ENCODE measurements at places on chromosomes 3 and 15. TPM values are rescaled to one million over a fixed set of nuclear protein-coding genes. Genes with fewer than 3 reads are reported as not detected.

The ABI3BP gene
- 2.1 TPM for total RNA-seq

The MAP6D1 gene
- not detected for total RNA-seq

The GNAT1 gene
- total RNA-seq, result not detected

The HTR3C gene
- total RNA-seq, result not detected

The IDH2 gene
- total RNA-seq, result 45.7 TPM

The TIGIT gene
- not detected for total RNA-seq

The PIF1 gene
- 8.5 TPM for total RNA-seq

GRCh38 chr3:159813822-159814531, 174.7 kb upstream of the IL12A start:
- DNase-seq, result no peak

- peak; percentile 85 for DNase-seq
These were observed 748.5 kb downstream of the ROBO1 start for GRCh38 chr3:79019137-79019923.

GRCh38 chr3:67461667-67462142, 192.7 kb downstream of the SUCLG2 start:
- no peak for DNase-seq

GRCh38 chr15:31500766-31501449, 174.3 kb downstream of the KLF13 start:
- no peak for DNase-seq

DNA sequence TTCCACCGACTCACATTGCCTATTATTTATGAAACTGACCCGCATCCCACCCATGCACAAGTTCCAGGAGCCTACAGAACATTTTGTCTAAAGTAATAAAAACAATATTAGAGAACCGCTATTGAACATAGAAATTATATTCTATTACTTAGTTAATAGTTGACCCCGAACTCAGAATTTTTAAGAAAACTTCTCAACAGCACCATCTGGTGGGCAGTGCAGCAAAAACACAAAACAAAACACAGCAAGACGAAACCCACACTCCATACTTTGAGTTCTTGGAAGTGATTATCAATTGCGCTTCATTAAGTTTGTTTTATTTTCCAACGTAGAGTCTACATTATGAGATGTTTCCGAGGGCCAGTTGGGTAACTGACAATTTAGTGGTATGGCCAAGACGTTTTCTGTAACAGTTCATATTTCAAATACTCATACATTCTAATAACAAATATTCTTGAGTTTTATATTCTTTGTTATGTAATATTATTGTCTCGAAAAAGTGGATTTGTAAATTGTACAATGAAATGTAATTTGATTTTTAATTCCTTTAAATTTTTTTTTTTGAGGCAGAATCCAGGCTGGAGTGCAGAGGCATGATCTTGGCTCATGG, 24.0 kb upstream of the C3orf70 start:
- DNase-seq, result peak; percentile 11

DNA sequence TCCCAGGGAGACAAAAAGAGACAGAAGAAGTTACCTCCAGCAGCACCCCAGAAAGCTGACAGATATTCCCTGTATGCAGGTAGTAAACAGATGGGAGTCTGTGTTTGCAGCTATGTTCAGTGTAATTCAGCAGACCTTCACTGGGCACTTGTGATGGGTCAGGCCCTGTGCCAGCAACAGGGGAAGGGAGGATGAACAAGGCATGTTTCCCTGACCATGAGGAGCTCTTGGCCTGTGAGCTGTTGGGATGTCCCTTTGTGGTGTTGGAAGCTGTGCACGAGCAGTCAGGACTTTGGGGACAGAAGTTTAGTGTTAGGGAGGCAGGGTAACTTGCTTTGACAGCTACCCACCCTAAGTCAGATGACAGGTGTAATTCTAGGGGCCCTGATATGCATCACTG, 106.0 kb upstream of the TRIM42 start:
- no peak for DNase-seq

DNA sequence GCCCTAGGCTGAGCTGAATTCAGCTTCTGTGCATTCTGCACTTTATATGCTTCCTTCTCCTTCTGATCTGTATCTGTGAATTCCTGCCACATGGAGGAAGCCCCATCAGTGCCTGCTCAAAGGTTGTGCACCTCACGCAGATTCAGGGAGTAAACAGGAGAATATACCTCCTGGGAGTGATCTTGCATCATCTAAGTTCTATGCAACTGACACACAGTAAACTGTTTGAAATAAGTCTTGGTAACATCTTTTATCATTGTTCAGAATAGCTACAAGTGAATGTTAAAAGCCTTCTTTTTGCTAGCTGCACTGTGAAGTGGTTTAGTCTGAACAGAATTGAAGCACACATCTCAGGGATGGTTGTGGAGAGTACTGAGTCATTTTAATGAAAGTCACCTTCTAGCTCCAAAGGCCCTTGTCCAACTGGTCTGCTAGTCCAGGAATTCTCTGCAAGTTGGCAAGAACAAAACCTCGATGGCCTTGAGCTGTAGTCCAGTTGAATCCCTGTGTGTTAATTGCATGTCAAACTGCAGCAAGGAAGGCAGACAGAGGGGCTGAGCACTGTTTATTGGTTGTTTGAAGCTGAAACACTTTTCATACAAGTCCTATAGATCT, 215.0 kb downstream of the WNT5A start:
- DNase-seq, result no peak

- DNase-seq, result peak; percentile 24
These were observed 415.4 kb upstream of the RORA start for GRCh38 chr15:61644550-61644949.

GRCh38 chr15:85443593-85444087, 63.2 kb downstream of the AKAP13 start:
- peak; percentile 6 for DNase-seq

- DNase-seq, result no peak
These were observed 263.0 kb upstream of the ROBO2 start for GRCh38 chr3:76776927-76777326.

GRCh38 chr15:28082891-28083684, 16.0 kb downstream of the OCA2 start:
- DNase-seq, result no peak

DNA sequence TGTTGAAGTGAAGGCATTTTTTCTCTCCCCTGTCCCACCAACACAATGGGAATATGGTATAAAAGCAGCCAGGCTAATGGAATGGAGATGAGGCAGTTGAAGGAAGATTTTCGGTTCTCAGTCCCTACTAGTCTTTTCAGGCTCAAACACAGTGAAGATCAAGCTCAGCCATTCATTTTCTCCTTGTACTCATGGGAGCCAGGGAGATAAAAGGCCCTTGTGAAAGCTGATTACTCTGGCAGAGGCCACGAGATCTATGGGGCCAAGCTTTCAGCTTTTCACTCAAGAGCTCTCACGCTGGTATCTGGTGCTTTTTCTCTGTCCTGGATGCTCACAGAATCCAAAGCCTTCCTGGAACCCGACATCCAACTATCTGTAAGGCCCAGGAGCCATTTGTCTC, 14.5 kb upstream of the FAN1 start:
- DNase-seq, result no peak

GRCh38 chr3:164095279-164095678, 983.0 kb downstream of the SI start:
- DNase-seq, result no peak

GRCh38 chr3:49745986-49746385, 22.2 kb upstream of the GMPPB start:
- no peak for DNase-seq

DNA sequence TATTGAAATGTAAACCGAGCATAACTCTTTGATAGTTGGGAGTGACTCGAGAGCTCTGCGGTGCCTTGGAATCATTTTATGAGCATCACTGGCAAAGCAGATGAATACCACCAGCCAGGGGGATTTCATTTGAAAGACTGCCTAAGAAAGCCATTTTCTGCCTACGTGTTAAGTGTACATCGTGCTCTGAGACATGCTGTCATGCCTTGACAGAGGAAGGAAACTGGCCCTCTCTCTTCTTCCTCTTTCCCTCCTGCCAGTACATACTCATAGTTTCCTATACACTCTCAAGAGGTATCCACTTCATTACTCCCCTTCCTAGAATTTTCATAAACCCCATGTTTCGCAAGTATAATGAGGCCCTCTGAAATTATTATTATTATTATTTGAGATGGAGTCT, 8.8 kb downstream of the BCL2A1 start:
- no peak for DNase-seq

- peak; percentile 57 for DNase-seq
These were observed 12.2 kb downstream of the TMEM43 start for GRCh38 chr3:14137004-14137403.

- DNase-seq, result no peak
These were observed 73.0 kb downstream of the OXNAD1 start for GRCh38 chr3:16337856-16338540.

DNA sequence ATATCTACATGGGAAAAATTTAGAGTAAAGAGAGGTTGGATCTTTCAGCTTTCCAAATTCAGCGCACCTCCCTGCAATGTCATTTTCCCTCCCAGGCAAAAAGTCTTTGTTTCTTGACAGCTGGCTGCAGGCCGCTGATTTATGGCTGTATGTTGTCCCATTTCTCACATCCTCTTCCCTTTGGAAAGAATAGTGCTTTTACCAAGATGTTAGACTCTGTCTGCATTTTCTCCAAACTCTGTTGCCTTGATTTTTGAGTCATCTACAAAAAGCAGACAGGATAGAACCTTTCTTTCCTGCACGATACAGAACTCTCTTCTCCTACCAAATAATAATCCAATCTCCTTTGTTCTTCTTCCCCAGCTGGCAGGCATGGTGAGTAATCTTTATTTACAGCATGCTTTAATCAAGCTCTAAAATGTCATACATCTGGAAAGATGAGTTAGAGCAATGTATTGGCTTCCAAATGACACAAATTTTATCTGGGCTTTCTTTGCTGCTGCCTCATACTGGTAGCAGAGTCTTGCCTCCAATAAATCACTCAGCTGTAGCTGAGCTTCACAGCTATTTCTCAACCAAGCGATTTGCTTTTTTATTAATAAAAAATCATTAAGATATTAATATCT, 101.9 kb downstream of the PIK3R4 start:
- no peak for DNase-seq

DNA sequence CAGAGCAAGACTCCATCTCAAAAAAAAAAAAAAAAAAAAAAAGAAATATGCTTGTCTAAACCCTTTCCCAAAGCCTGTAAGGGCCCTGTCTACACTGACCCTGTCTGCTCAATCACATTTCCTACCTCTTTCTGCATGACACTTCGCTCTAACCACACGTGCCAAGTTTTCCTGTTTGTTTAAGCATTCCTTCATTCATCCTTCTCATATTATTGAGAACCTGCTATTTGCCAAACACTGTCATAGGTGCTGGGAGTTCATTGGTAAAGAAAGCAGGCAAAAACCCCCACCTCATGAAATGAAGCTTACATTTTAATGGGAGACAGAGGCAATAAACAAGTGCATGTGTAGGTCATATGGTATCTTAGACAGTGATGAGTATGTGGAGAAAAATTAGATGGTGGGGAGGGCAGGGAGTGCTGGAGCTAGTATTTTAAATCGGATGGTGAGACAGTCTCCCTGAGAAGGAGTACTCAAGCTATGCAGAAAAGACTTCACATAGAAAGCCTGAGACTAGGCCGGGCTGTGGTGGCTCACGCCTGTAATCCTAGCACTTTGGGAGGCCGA, 48.0 kb downstream of the B3GNT5 start:
- no peak for DNase-seq

GRCh38 chr3:71577011-71577410, 6.5 kb downstream of the FOXP1 start:
- DNase-seq, result no peak

GRCh38 chr3:38482951-38483350, 13.2 kb upstream of the EXOG start:
- DNase-seq, result no peak

DNA sequence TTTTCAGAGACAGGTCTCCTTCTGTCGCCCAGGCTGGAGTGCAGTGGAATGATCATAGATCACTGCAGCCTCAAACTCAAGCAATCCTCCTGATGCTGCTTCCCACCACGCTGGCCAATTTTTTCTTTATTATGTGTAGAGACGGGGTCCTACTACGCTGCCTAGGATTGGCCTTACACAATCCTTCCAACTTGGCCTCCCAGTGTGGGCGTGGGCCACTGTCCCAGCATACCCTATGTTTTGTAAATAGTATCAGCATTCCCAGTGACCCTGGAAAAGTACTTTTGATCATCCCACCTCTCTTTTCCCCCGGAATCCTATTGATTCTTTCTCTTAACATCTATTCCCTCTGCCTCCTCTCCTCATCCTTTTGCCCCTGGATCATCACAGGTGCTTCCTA, 36.9 kb downstream of the SLC28A2 start:
- no peak for DNase-seq

- DNase-seq, result peak; percentile 80
These were observed 41.2 kb upstream of the UBE2Q2 start for GRCh38 chr15:75801859-75802593.

GRCh38 chr3:55203006-55203405, 275.1 kb upstream of the LRTM1 start:
- DNase-seq, result no peak

GRCh38 chr3:63970631-63971475, 52.4 kb downstream of the PSMD6 start:
- DNase-seq, result no peak

DNA sequence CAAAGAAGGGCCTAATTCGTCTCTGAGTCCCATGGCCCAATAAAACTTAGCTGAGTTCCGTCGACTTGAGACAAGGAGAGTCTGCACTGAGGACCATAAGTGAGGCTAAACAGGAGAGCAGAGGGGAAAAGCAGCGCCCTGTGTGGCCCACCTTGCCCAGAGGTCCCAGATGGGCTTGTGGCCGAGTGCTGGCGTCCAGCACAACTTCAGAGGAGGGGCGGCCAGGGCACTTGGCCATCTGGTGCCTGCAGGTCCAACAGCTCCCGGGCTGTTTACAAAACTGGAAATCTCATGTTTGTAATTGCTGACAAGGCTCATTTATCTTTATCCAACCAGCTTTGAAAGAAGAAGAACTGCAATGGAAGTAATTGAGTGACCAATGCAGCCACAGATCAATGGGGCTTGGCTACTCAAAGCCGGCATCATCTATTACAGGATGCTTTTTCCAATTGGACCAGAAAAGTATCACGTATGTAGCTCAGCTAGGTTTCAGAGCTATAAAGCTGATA, 306.3 kb downstream of the OCA2 start:
- no peak for DNase-seq

DNA sequence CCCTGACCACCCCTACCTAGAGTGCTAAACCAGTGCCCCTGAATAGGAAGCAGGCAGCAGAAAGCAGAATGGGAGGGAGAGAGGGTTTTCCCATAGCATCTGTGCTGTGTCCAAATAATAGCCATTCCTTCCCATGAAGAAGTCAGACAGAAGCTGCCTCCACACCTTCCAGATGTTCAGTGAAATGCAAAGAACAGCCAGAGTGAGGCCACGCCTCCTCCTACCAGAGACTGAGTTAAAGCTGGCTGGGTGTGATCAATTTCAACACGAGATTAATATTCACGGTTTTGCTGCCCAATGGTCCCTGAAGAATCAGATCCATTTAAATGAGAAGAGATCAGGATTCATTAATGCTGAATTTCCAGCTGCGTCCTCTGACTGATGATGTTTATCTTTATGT, 111.8 kb downstream of the SRGAP3 start:
- DNase-seq, result no peak

Measured in MG63 (cell line).